ENCODE measurements at places on chromosomes 4 and X.
A peak's percentile ranks its signal among the peaks of the same experiment; 100 is the strongest.

- DNase-seq: no peak
These were observed 11.3 kb downstream of the EVC start for GRCh38 chr4:5722328-5722727.

DNA sequence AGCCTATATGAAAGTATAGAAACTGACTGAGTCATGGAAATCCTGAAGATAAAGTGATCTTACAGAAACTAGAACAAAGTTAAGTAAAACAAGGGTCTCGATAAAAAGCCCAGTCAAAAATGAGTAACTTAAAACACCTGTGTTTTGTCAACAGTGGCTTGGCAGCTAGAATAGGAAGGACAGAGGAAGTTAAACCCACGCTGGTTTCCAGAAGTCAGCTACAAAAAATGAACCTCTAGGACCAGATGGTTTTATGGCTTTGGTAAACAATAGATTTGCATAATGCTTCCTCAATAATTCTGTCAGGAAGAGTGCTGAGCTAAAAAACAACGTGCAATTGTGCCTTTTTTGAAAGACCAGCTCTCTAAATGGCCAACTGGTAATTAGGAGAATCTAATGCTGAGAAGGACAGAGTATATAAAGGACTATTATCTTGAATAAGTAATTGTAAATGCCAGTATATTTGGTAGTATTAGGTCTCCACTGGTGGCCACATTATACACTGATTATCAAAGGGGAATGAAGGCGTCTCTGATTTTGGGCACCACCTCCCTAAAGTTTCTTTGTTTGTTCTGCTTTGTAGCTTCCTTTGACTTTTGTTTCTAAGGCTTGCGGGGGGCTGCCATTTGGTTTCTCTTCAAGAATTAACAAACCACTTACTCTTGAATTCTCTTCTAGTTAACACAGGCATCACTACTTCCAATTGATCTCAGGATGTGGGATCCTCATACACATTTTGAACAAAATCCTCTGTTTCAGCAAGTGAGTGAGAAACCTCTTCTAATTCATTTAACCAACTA lies 72.2 kb upstream of the PPP3CA start:
- no peak for DNase-seq

DNA sequence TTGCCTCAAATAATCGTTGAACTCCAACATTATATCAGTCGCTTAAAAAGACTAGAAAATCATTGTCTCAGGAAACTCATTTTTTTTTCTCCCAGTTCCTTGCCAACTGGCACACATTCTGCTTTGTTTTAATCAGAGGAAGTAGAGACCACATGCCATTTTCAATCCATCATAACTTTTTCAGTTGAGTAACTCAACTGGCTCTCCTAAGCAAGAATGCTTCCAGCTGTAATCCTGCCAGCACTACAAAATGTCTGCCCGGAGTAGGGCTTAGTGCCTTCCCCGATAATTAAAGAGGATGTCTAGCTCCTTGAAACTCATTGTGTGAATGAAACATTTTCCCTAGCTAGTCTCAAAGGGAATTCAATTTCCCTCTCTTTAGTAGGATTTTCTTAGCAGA lies 33.0 kb downstream of the FREM3 start:
- peak; percentile 1 for DNase-seq

DNA sequence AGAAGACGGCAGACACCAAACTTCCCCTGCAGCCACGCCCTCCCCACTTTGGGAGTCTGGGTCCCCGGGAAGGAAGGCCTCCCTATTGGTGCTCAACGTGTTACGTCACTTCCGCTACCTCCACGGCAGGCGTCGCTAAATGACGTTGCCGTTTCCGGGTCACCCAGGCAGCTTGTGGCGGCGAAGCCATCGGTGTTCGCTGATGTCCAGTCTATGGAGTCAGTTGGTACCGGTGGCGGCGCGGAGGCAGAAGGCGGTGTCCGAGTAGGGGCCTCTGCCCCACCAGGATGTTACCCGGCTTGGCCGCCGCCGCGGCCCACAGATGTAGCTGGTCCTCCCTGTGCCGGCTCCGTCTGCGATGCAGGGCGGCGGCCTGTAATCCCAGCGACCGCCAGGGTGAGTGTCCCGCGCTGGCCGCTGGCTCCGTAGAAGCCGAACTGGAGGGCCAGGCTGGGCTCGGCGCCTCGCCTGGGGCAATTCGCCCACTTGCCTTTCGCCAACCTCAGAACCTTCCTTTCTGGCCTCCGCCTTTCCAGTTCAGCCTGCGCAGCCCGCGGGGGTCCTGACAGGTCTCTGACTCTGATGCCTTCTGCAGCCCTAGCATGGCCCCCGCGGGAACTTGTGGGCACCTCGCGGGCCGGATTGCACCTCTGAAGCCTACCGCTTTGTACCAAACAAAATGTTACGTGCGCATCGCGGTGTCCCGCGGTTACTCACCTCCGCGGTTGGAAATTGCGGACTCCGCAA lies at the start of gene SLC30A9:
Gene SLC30A9, plus strand, starts transcription at position 166 of the 747 bp plus-strand sequence. Its CDS starts 122 bp downstream, at position 288.
- DNase-seq: peak; percentile 86

- no peak for DNase-seq
These were observed 38.1 kb upstream of the RASGEF1B start for GRCh38 chr4:81509822-81510221.

- DNase-seq: no peak
These were observed 592.4 kb downstream of the GLUD2 start for GRCh38 chrX:121639781-121640180.

GRCh38 chrX:2928583-2929434 lies at the start of gene ARSD:
Gene ARSD, minus strand, starts transcription at chrX:2929339. Its CDS starts 64 bp downstream, at chrX:2929275.
- DNase-seq: no peak

DNA sequence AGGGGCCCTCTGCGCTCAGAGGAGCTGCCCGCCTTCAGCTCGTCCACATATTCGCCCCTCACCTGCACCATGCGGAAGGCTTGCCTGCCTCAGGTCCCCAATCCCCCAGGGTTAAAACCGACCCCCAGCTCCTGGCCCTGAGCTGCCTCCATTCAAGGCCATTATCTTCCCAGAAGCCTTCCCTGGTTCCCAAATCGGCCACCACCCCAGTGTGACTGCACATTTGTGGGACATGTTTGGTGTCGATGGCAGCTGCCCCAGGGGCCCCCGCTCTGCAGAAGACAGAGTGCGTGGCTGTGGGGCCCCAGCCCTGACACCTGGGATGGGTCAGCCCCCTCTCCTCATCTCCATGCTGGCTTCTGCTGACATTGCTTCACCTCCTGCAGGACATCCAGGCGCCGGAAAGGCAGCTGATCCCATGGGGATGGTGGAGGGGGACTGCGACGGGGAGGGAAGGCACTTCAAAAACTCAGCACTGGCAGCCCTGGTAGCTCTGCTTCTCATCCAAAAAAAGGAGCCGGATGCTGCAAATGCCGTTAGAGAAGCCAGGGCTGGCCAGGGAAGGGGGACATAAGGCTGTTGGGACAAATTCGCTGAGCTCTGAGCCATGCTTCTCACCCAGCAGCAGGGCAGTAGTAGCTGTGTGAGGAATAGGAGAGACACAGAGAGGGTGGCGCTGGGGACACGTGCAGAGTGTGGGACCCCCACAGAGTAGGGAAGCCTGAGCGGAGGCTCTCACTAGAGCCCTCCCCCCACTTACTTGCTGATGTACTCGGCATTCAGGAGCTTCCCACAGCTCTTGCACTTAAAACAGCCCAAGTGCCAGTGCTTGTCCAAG lies 78.5 kb downstream of the ABLIM2 start:
- DNase-seq: no peak

- DNase-seq: no peak
These were observed 151.3 kb upstream of the FAM47C start for GRCh38 chrX:36856849-36857248.

GRCh38 chr4:111022758-111023157 lies 399.9 kb upstream of the PITX2 start:
- DNase-seq: no peak

DNA sequence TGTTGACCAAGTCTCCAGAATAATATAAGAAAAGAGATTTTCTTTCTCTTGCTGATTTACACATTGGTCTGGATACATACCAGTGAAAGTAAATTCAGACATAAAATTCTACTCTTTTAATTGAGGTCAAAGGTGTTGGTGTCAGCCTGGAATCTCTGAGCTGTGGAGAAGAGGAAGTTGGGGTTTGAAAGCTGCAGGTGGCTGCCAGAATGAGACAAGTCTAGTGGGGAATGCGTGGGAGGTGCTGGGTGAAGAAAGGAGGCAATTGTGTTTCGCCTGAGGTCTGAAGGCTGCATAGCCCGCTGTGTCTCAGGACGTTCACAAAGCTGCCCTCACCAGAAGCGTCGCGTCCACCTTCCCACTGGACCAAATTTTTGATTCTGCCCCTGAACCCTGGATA lies 31.2 kb downstream of the PHEX start:
- DNase-seq: peak; percentile 6

DNA sequence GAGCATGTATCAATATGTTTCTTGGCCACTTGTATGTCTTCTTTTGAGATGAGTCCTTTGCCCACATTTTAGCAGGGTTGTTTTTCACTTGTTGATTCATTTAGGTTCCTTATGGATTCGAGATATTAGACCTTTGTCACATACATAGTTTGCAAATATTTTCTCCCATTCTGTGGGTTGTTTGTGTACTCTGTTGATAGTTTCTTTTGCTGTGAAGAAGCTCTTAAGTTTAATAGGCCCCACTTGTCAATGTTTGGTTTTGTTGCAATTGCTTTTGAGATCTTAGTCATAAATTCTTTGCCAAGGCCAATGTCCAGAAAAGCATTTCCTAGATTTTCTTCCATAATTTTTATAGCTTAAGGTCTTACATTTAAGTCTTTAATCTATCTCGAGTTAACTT lies 280.7 kb upstream of the GALNT7 start:
- DNase-seq: no peak

DNA sequence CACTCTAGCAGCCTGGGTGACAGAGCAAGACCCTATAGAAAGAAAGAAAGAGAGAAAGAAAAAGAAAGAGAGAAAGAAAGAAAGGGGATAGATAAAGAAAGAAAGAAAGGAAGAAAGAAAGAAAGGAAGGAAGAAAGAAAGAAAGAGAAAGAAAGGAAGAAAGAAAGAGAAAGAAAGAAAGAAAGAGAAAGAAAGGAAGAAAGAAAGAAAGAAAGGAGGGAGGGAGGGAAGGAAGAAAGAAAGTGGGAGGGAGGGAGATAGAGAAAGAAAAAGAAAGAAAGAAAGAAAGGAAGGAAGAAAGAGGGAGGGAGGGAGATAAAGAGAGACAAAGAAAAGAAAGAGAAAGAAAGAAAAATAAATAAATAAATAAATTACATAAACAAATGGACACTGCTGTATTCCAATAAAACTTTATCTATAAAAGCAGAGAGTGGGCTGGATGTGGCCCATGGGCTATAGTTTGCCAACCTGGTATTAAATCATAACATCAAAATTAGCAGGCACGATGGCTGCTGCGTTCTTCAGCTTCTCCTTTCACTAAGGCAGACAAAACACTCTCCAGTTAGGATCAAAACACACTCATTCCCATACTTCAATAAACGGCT lies 165.0 kb downstream of the ZNF674 start:
- no peak for DNase-seq

- no peak for DNase-seq
These were observed 41.0 kb downstream of the FGFBP1 start for GRCh38 chr4:15897577-15897976.

DNA sequence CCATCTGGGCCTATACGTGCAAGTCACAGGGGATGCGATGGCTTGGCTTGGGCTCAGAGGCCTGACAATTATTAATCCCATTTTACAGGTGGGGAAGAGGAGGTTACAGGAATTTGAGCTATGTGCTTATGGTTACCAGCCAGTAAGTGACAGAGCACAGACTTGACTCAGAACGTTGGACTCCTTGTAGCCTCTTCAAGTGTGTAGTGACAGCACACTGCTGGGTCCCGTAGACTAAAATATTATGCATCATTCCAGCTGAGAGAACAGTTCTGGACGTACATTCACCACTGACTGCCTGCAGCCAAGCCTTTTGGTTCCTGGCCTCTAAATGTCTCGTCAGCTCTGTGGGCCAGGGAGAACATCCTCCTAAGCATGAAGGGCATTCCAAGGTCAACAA lies 314.5 kb downstream of the GPAT3 start:
- no peak for DNase-seq

DNA sequence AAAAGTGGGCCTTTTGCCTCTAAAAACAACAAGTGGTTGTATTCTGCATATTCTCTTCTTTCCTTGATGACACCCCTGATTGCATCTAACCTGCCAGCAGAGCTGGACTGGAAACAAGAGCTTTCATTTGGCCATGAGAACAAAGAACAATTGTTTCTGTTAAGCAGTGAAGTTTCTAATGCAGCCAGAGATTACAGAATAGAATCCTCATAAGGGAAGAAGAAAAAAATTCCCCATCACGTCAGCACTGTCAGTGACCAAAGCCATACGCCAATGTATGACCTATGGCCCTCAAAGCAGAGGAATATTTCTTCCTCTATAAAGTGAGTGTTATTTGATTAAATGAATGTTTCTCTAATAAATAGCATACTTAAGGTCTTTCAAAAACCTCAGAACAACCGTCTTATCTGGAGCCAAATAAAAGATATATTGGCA lies 529.1 kb upstream of the INTU start:
- no peak for DNase-seq

GRCh38 chrX:140713174-140713539 lies 3.6 kb downstream of the LINC00632 start:
- no peak for DNase-seq
